Nasal cavity respiratory epithelium epithelial cell of viscerocranial mucosa (primary cell): ENCODE measurements at places on chromosomes 4 and X. TPM values are rescaled to one million over a fixed set of nuclear protein-coding genes. Genes with fewer than 3 reads are reported as not detected.

RBMXL3 gene
- total RNA-seq: not detected in 2 replicates

CABS1 gene
- total RNA-seq: not detected in 2 replicates

MTMR8 gene
- 0.68 and 1.1 TPM in 2 replicates for total RNA-seq

HELT gene
- total RNA-seq: not detected in 2 replicates

ADGRG2 gene
- total RNA-seq: under 0.01 and 0.07 TPM in 2 replicates

FREM3 gene
- total RNA-seq: not detected in 2 replicates

COL25A1 gene
- 0.14 TPM in 1 of 2 replicates, not detected in the other for total RNA-seq

NSUN7 gene
- 3.6 and 4.1 TPM in 2 replicates for total RNA-seq

MORC4 gene
- total RNA-seq: 41.9 and 45.1 TPM in 2 replicates

BEX4 gene
- total RNA-seq: 19.1 and 24.9 TPM in 2 replicates
